ENCODE measurements at places on chromosomes 16 and 17. TPM values are rescaled to one million over a fixed set of nuclear protein-coding genes. Genes with fewer than 3 reads are reported as not detected.
A peak's percentile ranks its signal among the peaks of the same experiment; 100 is the strongest.

DNA sequence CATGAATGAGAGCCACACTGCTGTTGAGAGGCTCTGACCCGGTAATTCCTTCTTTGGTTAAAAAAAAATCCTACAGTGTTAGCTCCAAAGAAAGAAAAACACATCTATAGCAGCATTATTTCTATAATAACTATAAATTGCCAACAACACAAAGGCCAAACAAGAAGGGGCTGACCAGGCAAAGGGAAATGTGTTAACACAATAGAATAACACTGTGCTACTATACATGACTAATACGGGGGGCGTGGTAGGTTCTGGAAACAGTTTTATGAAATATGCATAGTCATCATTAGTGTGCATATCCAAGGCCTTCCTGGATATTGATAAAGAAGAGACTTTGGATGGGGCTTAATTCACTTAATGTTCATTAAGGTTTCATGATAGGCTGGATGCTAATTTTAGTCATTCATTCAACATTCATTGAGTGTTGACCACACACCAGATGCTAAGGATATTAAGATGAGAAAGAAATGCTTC lies 50.0 kb upstream of the CCL1 start:
- DNase-seq, result no peak

GRCh38 chr16:51045186-51045585 lies 105.9 kb downstream of the SALL1 start:
- no peak for DNase-seq

- DNase-seq, result peak; percentile 72
Observed at GRCh38 chr16:4293822-4294457, 21.1 kb upstream of the TFAP4 start.

DNA sequence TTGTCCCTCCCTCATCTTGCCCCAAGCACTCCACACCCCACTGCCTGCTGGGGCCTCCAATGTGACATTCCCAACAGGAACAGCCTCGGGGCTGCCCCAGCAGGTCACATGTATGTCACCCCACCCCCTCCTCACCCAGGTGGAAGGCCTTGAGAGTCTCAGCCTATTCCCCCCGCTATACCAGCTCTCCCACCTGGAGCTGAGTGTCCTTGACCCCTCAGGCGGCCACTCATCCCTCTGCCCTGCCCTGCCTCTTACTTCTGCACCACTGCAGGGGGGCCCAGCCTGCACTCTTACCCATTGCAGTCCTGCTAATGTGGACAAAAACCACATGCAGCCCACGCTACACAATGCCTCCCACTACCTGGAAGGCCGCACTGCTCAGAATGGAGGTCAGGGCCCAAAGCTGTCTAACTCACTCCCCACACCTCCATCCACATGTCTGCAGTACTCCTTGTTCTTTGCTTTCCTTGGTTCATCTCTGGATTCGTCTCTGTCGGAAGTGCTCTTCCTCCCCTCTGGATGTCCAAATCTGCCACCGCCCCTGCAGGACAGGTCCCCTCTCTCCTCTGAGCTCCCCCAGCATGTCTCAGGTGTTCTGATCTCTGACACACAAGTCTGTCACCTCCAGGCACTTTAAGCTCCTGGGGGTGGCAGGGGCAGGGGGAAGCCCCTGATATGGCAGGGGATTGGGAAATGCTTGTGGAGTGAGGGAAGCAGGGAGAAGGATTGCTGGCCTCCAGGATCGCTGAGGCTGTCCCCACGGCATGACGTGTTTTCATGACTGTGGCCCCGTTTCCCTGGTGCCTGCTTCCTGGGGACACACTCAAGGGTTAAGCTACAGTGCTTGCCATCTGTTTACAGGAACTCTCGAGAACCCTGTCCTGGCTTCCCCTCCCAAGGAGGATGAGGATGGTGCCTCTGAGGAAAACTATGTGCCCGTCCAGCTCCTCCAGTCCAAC lies 20.8 kb downstream of the TRPV2 start:
- DNase-seq, result no peak

GRCh38 chr17:36641877-36642845 lies 40.8 kb downstream of the MRM1 start:
- no peak for DNase-seq

GRCh38 chr16:48156790-48157209 lies 1.0 kb upstream of the ABCC12 start:
- peak; percentile 81 for DNase-seq

GRCh38 chr17:76304226-76305134 lies 3.6 kb downstream of the QRICH2 start:
- no peak for DNase-seq

DNA sequence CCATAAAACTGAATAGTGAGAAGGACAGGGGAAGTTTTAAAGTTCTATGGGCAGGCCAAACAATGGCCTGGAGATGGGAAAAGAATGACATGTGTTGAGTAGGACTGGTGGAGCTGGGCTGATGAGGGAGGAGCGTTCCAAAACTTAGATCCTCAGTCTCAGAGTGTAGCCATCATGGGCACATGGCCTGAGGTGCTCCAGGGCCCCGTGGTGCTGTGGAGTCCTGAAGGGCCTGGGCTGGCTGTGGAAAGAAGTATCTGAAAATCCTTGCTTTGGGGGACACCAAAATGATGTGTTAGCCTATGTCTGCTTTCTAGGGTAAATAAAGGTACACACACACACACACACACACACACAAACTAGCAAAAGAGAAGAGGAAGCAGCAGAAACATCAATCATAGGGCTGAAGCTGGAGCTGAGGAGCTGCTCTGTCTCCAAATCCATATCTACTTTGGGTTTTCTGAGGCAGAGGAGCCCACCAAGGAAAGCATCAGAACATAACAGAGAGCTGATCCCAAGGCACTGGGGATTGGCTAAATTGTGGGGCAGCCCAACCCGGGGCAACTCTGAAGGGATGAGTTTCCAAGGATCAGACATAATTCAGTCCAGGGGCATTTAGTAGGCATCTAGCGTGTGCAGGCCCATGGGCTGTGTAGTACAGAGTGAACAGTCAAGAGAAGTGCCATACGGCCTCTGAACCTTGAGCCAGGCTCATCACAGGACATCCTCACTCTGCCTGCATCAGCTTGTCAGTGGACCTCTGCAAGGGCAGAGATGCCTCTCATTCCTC lies 85.2 kb downstream of the C16orf78 start:
- DNase-seq, result no peak

GRCh38 chr17:49873466-49873865 lies 25.6 kb upstream of the TAC4 start:
- DNase-seq, result no peak

DNA sequence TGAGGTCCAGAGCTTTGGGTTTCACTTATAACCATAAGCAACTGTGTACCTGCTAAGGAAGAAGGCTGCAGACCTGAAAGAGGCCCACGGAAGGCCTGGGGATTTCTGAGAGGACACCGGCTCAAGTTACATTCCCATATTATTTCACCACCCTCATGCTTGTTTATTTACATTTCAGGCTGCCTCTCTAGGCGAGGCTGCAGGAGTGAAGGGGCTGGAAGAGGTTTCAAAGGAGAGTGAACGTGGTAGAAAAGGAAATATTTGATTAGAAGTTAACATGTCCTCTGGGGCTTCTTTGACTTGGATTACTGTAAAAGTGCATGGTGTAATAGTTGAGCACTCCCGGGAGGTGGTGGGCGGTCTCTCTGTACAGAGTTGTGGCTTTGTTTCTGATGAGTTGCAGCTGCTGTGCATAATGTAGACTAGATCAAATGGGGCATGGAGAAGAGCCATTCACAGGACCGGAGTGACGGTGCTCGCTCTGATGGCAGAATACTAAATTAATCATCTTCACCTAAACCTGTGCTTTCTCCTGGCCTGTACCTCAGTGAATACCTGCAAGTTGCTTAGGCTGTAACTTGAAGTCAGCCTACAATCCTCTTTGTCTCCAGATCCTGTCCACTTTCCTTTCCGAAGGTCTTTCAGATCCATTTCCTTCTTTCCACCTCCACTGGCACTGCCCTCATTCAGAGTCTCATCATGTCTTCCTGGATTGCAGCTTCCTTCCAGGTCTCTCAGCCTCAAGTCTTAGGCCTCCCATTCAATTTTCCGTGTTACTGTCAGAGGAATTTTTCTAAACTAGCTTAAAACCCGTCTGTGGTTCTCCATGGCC lies 1.9 kb upstream of the CPD start:
- DNase-seq, result peak; percentile 47

DNA sequence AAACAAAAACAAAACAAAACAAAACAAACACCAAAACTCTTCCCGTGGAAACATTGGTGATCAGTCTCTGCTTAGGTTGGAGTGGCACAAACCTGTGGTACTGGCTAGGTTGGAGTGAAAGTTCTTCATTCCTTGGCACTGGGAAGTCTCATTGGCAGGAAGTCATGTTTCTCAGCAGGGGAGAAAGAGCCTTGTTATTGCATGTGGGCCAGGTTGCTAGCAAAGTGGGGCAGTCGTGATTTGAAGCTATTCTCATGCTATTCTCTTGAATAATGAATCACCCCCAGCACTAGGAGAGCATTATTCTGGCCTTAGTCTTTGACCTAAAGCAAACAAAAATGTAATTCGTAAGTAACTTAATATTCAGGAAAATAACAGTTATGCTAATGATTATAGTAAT lies 24.3 kb upstream of the B4GALNT2 start:
- DNase-seq, result peak; percentile 92

CRHR1 gene
- total RNA-seq, result not detected

PRRT2 gene
- total RNA-seq, result 0.94 TPM

CA10 gene
- total RNA-seq, result not detected

Data from M059J (cell line).